ENCODE measurements at places on chromosomes 6 and 20.

DNA sequence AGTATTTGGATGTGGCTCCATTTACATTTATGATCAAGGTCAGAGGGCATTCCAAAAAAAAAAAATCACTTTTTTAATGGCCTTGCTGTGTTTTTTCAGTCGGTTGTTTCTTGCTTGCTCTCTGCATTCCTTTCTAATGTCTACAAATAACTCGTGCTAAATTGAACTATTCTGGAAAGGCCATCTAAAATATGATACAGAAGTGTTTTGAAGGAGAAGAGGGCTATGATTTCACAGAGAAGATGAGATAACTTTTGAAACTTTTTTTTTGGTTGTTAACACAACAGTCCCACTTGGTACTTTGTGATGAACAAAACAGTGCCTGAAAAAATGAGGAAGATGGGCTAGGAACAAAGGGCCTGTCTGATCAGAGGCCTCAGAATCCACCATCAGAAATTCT, 156.1 kb upstream of the SMLR1 start:
- no peak for DNase-seq

- peak; percentile 35 for DNase-seq
These were observed 113.5 kb upstream of the BTN3A2 start for GRCh38 chr6:26251354-26252076.

DNA sequence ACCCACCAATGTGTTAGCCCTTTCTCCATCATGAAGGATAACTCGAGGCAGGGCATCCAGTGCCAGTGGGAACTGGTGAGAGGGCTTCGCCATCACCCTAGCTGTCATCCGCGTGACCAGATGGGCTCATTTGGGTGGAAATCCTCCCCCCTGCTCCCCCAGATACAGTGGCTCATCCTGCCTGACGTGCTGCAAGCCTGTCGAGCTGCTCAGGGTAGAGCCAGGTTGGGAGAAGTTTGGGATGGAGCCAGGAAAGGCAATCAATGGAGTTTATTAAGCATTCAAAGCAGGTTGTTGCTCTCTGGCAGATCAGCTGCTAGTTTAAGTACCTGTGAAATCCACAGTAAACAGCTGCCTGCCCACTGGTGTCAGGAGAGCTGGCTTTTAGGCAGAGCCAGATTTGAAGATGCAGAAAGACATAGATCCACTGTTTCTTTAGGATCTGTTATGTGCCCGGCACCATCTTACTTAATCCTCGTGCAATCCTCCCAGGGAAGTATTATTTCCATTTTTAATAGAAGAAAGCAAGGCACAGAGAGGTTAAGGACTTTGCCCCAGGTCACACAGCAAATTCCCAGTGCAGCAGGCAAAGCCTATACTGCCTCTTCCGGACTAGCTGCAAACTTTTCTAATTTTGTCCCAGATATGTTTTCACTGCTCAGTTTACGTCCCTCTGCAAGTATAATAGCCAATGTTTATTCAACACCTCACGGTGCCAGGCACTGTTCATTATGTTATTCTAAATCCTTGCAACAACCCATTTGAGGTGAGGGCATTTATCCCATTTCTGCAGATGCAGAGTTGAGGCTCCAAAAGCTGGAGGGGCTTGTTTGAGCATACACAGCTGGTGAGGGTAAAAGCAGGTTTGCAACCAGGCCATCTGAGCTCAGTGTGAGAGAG, 54.1 kb upstream of the KCNG1 start:
- DNase-seq, result no peak

- no peak for DNase-seq
These were observed 136.9 kb downstream of the BTBD3 start for GRCh38 chr20:12054556-12054955.

DNA sequence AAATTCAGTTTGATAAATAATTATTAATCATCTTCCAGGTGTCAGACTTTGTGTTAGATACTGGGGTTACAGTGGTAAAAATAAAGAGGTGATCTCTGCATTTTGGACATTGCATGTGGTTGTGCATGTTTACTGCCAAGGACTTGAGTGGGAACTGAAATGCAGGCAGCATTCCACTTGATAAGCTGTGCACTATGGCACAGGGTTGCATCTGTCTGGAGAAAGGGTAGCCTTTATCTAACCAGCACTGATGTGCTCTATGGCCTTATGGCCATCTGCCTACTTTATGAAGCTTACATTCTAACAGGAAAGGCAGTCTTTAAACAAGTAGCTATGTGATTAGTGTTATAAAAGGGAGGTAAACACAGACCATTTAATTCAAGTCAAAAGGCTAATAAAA, 53.0 kb upstream of the MLIP start:
- no peak for DNase-seq

DNA sequence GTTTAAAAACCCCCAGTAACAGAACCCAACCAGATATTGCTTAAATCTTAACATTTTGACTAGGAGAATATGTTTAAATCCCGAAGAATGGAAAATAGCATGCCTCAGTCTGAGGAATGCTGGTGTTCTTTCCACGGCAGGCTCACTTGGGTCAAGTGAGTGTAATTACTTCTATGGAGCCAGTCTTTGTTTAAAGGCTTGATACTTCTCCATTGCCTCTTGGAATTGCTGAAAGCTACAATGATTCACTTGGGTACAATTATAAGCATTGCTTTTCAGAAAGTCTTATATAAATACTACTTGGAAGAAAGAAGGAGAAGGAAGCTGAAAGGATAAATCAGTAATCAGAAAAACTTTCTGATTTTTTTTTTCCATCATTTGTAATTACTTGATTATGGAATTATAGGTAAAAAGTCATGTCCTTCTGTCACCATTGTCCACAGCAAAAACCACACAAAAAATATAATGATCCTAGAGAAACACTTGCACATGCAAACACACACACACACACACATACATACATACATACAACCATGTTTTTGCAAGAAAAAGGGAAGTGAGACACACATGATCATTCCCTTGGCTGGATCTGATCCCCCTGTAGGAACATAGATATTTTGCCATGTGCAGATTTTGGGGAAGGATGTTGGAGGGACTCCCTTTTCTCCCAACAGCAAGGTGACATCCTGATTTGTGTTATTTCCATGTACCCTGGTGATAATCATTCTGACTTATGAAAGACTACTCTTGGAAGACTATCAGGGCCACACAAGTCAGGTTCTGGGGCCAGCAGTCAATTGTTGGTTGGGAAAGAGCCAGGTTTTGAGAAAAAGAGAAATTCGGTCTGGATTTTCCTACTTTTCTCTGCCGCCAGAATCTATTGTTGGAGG, 396.0 kb upstream of the BTBD3 start:
- no peak for DNase-seq

GRCh38 chr6:28410767-28411166, 11.2 kb upstream of the ZSCAN12 start:
- no peak for DNase-seq

Measured in T-helper 9 cell (primary cell).